ENCODE measurements at places on chromosomes 2 and 18.

GRCh38 chr2:113157897-113158753 is 15.6 kb upstream of the PSD4 start:
- no peak for DNase-seq

- DNase-seq, result no peak
Measured at GRCh38 chr18:24381126-24381525, 16.5 kb downstream of the OSBPL1A start.

DNA sequence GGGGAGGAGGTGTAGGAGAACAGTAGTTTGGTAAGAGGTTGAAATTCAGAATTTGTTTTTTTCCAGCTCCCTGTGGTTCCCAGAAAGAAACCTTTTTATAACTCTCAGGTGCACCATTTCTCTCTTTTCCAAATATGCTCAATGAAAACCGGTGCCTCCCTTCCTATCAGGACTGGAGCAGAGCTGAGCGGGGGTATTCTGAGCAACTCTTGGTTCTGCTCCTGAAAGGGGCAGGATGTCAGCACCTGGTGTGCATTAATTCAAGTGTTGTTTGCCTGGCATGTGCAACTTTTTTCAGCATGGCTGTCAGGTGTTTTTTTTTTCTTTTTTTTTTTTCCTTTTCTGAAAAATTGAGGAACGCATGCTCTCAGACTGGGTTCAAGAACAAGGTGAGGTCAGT is 74.1 kb downstream of the MAPK4 start:
- DNase-seq, result no peak

DNA sequence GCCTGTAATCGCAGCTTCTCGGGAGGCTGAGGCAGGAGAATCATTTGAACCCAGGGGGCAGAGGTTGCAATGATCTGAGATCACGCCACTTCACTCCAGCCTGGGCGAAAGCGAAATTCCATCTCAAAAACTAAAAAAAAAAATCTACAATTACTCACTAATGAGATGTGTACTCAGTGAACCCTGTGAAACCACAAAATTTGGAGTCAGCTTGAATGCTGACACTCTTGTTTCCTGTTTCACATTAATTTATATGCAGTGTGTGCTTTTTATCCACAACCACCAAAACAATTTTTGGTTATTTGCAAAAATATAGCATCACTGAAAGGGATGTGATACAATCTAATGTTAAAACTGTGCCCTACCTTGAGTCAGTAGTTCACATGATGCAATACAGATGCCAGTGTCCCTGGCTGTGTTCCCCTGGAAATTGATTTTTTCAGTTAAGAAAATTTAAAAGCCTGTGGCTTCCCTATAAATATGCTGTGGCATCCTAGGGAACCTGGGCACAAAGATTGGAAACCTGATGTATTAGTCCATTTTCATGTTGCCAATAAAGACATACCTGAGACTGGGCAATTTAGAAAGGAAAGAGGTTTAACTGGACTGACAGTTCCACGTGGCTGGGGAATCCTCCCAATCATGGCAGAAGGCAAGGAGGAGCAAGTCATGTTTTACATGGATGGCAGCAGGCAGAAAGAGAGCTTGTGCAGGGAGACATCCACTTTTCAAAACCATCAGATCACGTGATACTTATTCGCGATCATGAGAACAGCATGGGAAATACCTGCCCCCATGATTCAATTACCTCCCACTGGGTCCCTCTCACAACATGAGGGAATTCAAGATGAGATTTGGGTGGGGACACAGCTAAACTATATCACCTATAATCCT is 337.5 kb upstream of the NT5C1B start:
- DNase-seq, result no peak

DNA sequence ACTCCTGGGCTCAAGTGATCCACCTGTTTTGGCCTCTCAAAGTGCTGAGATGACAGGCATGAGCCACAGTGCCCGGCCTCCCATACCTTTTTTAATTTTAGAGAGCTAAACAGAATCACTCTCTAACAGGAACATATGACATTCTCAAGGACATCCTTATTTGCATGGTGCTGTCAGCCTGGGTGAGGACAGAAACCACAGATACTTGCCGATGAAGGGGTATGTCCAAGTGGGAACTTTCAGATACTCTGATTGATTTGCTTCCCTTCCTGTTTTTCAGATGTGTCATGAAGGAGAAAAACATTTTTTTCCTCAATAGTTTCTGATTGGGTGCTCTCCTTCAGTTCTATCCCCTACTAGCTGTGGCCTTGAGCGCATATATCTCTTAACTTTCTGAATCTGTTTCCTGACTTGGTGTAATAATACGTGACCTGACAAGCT is 49.6 kb downstream of the MYO3B start:
- DNase-seq, result no peak

DNA sequence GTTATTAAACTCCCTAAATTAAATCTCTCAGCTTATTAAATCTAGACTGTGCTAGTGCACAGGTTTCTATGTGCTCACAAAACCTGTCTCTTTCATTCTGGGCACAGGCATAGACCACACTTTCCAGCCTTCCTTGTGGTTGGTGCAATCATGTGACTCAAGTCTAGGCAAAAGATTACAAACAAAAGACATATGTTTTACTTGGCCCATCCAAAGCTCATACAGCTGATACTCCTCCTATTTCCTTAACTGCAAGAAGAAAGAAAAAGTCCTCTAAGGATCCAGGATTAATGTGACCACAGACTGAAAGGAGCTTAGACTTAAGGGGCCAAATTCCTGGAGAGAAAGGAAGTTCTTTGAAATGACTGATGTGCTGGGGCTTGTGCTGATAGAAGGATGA is 731.3 kb upstream of the RAB6C start:
- DNase-seq, result no peak

DNA sequence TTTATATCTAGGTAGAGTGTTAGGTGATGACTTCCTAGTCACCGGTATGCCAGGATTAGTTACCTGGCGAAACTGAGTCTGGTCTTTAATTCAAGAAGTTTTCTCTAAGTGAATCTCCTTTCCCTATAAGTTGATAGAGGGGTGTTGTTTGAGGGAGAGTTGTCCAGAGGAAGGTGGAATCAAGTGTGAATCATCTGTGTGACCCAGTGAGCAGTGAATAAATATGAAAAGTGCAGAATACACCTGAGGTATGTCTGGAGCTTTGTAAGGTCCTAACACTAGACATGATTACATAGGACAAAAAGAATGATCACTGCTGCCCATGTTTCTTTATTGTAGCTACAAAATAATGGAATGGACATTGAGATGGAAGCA is 11.2 kb downstream of the POU3F3 start:
- no peak for DNase-seq

Data from head of caudate nucleus (tissue), 42 donors.